ENCODE measurements at places on chromosomes 7 and 10.

DNA sequence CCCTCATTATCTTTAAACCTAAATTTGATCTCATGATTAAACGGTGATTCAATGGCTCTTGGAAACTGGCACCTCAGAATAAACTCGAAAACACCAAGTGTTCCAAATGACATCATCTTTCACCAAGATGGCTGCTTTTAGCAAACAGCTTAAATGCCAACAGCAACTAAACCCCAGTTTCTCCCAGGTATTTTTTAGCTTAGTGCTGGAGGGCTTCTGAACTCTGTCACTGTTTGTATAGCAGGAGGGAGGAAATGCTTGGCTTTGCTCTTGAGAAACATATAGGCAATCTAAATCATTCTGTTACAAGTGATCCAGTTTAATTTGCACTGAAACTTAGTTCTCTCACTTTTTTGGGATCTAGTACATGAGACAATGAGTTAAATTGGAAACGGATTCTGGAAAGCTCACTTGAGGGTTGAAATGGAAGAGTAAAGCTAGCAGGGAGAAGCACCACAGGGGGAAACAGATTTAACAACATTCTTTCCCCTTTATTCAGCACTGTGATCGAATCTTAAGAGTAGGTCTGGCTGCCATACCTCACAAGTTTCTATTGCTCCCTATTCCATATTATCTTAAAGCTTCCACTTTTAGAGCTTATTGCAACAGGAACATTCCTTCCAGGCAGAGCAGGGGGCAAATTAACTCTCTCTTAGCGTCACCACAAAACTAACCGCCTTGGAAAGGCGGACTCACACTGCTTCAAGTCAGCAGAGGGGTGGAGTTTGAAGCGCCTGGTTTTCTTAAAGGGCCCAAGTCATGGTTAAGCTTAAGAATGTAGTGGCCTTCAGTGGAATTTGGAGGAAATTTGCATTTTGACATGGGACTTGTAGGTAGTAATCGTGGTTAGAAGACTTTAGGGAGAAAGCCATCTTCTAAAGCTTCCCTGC, 1.8 kb upstream of the CCDC6 start:
- peak; percentile 62 for DNase-seq

- no peak for DNase-seq
These were observed 6.9 kb downstream of the MYOZ1 start for GRCh38 chr10:73634421-73634820.

- DNase-seq, result no peak
These were observed 30.6 kb upstream of the IKZF1 start for GRCh38 chr7:50273870-50274269.

- peak; percentile 31 for DNase-seq
These were observed 174.9 kb upstream of the NRP1 start for GRCh38 chr10:33509231-33509831.

DNA sequence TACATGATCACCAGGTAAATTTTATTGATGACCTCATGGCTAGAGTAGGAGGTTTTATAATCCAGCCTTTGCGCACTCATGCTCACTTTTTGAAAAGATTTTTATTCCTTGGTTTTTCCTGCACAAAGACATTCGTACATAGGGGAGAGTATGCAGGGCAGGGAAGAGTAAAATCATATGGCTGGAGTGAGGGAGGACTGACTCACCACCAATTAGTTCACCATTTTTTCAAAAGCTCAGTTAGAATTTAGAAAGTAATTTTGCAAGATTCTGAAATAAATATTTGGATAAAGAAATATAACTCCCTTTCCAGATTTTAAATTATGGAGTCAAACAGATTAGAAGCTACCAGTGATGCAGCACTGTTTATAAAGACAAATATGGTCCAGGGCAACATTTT, 111.9 kb downstream of the SEMA3D start:
- DNase-seq, result no peak

- DNase-seq, result peak; percentile 13
These were observed 39.6 kb downstream of the PPIF start for GRCh38 chr10:79386637-79387465.

DNA sequence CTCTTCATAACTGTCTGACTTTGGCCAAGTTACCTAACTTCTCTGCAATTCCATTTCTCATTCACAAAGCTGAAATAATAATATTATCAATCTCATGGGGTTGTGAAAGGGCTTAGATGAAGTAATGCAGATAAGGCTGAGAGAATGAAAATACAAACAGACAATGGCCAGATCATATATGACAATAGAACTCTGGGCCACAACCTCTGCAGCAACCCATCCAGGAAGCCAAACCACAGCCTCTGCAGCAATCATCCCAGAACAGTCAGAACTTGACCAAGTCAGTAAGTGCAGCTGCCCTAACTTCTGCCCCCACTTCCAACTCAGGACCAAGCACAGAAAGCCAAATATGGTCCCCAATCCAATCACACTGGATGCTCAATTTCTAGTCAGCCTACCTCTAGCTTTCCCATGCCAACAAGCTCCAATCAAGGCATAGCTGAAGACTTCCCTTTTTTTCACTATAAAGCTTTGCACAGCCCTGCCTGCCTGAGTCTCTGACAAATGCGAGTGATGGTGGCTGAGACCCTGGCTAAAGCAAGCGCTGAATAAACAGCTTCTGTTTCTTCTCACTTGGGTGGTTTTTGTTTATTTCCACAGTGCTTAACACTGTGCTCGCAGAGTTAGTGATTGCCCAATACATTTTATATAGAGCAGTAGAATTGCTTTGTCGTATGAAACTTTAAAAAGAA, 34.8 kb upstream of the TNPO3 start:
- no peak for DNase-seq

- no peak for DNase-seq
These were observed 49.8 kb downstream of the ZNF239 start for GRCh38 chr10:43524434-43525247.

DNA sequence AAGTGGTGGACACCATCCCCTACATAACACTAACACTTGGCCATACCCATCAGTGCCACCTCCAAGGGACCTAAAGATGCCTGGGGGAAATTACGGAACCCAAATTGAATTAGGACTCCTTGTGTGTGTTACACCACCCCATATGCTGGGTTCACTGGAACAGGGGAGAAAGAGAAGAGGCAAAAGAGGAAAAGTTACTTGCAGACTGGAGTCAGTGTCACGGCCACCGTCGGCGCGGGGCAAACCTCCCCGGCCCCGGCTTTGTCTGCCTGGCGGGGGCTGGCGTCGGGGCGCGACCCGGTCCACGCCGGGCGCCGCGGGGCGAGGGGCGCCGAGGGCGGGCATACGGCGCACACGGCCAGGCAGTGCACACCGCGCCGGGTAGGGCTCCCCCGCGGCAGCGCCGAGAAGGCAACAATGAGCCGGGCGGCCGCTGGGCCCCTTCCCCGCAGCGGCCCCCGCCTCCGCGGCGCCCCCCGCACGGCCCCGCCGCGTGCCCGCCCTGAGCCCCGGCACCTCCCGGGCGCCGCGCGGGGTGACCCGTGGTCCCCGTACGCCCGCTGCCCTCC, 171.1 kb downstream of the FAM107B start:
- DNase-seq, result peak; percentile 58

Measured in activated T-cell treated with anti-CD3 and anti-CD28 coated beads, Interleukin-2, amount 50 U/mL, for 48 hours (primary cell).